ENCODE measurements at places on chromosomes 16 and 17. TPM values are rescaled to one million over a fixed set of nuclear protein-coding genes. Genes with fewer than 3 reads are reported as not detected.

- DNase-seq: no peak
Measured at GRCh38 chr17:44801880-44802279, 28.2 kb downstream of the GJC1 start.

DNA sequence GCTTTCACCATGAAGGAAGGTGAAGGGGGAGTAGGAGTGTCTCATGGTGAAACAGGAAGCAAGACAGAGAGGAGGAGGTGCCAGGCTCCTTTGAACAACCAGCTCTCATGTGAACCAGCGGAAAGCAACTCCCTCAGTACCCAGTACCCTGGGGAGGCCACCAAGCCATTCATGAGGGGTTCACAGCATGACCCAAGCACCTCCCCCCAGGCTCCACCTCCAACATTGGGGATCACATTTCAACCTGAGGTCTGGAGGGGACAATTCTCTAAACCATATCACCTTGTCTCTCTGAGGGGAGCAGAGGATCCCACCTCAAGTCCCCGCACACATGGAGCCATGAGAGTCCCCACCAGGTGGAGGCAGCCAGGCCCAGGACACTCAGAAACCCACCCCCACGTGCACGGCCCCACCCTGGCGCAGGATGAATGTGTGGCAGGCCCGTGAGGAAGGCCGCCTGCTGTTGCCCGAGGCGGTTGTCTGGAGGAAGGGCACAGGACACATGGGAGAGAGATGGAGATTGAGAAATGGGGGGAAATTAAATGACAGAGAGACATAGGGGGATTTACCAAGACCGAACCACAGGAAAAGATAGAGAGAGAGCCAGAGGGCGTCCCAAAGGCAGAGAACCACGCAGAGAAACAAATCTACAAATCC, 85.9 kb downstream of the TMEM132E start:
- no peak for DNase-seq

DNA sequence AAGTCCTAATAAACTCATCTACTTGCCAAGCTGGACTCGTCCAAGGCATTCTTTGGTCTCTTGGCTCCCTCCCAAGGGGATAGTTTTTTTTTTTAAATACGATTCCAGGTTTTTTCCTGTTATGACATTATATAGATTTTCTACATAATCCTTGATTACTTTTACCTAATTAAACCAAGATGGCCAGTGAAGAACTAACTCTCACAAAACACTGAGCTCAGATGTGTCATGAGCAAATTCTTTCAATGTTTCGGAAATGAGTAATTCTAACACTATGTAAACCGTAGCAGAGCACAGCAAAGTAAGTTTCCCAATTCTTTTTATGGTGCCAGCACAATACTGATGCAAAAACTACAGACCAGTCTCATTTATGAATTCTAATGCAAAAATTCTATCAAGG, 1.8 kb downstream of the ZNF23 start:
- DNase-seq: no peak

DNA sequence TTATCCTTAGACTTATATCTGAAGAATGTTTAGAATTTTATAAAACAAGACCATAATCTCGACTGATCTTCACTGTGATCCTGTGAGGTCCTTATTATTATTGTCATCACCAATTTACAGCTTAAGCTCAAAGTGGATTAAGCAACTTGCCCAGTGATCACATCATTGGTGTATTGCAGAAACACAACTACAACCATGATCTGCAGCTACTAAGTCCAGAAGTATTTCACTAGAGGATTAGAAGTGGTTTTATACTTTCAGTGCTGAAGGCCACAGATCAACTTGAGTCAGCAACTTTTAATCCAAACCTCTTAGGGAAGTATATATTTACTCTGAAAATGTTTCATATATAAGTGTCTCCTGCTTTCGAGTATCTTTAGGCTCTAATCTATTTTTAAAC, 624.3 kb upstream of the SOX9 start:
- no peak for DNase-seq

- peak; percentile 31 for DNase-seq
Measured at GRCh38 chr16:1379304-1380076, 27.8 kb downstream of the GNPTG start.

Gene KRTAP1-5
- polyA plus RNA-seq: not detected

Data from left renal pelvis (tissue), 4 donors.